Right cardiac atrium (tissue), 5 donors: ENCODE measurements at places on chromosomes 2 and 18. TPM values are rescaled to one million over a fixed set of nuclear protein-coding genes. Genes with fewer than 3 reads are reported as not detected.
A peak's percentile ranks its signal among the peaks of the same experiment; 100 is the strongest.

DNA sequence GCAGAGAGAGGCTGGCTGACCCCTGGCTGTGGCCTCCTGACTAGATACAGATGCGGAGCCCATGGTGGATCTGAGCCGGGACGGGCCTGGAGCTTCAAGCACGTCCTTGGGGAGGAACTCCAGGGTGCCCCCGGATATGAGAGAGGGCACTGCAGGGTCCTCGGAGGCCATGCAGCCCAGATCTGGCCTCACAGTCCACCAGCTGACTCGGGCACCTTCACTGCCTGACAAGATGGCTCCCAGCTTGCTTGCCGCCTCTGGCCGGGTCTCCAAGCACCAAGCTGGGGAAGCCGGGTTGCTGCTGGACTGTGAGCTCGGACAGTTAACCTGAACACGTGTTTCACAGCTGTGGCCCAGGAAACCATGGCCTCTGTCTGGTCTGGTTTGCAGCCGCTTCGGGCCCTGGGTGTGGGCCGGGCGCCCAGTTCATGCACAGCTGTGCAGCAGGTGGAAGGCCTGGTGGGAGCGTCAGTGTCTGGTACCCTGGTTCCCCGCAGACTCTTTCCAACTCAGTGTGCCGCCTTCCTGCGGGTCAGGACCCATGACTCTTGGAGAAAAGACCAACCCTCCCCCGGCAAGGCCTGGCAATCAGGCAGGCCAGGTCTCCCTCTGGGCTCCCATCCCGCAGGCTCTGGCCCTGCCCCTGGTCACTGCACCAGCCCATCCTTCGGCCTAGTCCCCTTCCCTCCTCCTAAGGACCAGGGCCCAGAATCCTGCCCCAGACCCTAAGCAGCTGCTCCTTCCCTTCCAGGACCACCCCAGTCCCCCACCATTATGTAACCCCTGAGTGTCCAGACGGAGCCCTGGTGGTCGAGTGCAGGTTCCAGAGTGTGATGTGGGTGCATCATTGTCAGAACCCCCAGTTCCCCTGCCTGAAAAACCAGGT, 74.6 kb upstream of the OTOS start:
- no peak for DNase-seq

DNA sequence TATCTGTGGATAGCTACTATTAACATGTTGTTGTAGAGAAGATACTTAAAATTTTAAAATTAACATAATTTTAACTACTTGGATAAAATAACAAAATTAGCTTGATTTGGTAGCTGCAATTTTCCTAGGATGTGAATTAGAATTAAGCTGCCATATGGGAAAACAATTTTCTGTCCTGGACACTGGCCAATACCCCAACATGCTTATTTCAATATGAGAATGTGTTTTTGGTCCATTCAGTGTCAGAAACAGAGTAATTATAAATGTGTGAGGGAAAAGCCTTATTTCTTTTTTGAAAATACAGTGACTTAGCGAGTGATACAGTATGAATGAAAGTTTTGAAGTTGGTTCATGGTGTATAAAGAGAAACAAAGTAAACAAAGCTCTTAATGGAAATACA, 948.3 kb upstream of the GYPC start:
- DNase-seq = no peak

DNA sequence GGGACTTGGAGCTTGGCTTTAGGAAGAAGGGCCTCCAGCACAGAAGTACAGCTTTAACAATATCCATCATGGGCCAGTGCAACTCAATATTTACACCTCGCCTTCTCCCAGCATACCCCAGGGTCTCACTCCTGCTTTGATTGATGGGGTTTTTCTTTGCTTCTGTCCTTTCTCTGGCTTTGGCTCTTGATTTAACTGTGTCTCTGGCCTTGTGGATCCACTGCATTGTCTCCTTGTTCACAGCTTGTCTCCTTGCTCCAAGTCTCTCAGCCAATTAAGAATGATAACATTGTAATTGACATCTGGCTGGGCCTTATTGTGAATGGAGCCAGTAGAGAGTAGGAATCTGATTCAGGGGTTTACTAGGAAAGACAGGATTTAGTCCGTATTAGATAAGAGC, 1019.5 kb downstream of the TMEM182 start:
- no peak for DNase-seq

- DNase-seq = no peak
Observed at GRCh38 chr18:13889671-13890070, 25.7 kb downstream of the MC2R start.

MAP3K19 gene
- not detected for total RNA-seq

CRYBA2 gene
- total RNA-seq = not detected

GRCh38 chr2:163657281-163657656, 78.5 kb downstream of the FIGN start:
- no peak for DNase-seq

- DNase-seq = peak; percentile 55
Observed at GRCh38 chr2:227876300-227876801, 4.9 kb downstream of the DAW1 start.

DNA sequence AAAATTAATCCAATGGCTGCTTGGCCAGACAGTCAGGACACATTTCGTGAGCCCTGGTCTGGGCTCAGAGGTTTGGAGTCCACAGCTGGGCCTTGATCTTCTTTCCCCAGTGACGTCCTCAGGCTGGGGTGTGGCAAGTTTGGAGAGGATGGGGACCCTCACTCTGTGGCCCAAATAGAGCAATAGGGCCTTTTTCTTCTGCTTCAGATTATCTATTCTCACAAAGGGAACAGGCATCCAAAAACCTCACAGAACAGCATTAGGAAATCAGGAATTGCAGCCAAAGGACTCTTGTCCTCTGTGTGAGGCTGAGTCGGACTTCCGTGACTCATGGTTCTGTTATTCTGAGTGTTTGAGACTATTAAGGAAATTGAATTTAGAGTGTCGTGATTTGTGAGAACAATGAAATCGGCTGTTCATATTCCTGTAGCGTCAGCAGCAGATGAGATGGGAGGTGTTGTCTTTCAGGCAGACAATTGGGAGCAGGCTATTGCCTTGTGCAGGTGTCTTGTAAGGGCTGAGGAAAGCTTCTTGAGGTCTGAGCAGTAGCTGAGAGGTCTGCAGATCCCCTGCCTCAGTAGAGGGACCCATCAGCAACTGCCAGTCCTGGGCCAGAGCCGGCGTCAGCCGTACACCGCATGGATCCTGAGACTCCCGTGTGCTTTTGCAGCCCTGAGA, 113.8 kb downstream of the SH3RF3 start:
- DNase-seq = peak; percentile 85

DNA sequence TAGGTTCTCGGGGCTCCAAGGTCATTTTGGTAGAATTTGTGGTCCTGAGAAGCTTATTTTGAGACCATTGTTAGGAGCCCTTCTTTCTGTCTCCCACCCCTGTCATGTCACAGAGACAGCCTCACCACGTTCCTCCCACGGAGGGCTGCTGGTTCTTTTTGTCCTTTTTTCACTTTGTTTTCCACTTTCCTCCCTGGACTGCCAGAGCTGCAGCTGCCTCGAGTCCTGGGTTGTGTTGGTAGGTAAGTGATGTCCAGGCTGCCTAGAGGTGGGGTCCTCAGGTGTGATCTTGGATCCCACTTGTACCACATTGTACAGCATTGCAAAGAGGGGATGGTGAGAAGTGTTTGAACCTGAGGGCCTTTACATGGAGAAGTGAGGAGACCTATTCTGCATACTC, 130.2 kb upstream of the EML6 start:
- no peak for DNase-seq

DNA sequence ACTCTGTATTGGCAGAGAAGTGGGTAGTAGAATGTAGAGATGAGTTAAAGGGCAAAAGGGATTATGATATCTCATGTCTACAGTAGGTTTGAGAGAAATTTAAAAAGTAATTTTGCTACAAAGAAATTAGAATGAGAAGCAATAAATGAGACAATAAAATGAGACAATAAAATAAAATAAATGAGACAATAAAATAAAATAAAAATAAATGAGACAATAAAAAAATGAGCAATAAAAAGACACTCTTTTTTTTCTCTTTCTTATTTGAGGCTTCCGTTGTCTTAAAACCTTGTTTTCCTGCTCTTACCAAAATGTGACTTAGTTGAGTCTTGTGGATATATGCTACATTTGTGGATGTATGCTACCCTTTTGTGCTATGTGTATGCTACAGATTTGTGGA, 615.4 kb upstream of the PKDCC start:
- DNase-seq = no peak

DNA sequence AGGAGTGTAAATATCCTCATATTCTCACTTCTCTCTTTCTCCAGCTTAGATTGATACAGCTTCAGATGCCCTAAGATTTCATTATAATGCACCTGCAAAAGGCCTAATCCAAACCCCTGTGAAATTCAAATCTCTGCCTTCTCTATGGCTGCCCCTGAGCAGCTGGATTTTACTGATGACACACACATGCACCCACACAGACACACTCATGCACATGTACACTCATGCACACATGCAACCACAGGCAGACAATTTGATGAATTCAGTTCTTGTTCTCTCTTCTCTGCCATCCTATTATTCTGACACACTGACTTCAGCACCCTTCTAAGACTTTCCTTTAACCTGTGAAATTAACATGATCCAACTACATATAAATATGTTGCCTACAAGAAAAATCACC, 563.2 kb downstream of the RNF144A start:
- no peak for DNase-seq

PROKR1 gene
- total RNA-seq = not detected
